ENCODE measurements at places on chromosomes 16 and 17.

- no peak overlapping the region for H3K27ac ChIP-seq
- no peak for DNase-seq
- H3K27me3 ChIP-seq, result no peaks in the 10 kb centered on the region
- no peaks in the 10 kb centered on the region for H3K36me3 ChIP-seq
These were observed 425.8 kb upstream of the ZFHX3 start for GRCh38 chr16:73473713-73474112.

GRCh38 chr16:83402967-83403366 lies 404.8 kb upstream of the HSBP1 start:
- H3K4me3 ChIP-seq, result no peak overlapping the region
- DNase-seq, result no peak
- H3K27ac ChIP-seq, result no peak overlapping the region
- H3K27me3 ChIP-seq, result no peaks in the 10 kb centered on the region

- no peaks in the 10 kb centered on the region for H3K4me1 ChIP-seq
- no peak overlapping the region for H3K27ac ChIP-seq
- no peaks in the 10 kb centered on the region for H3K27me3 ChIP-seq
- no peaks in the 10 kb centered on the region for H3K36me3 ChIP-seq
- no peak overlapping the region for H3K4me3 ChIP-seq
These were observed 46.5 kb downstream of the HNF1B start for GRCh38 chr17:37698132-37698910.

GRCh38 chr17:56159826-56160380 lies 6.6 kb downstream of the ANKFN1 start:
- H3K27ac ChIP-seq, result no peak overlapping the region
- H3K27me3 ChIP-seq, result peaks cover 2% of the 10 kb centered on the region
- no peaks in the 10 kb centered on the region for H3K4me1 ChIP-seq
- no peak overlapping the region for H3K4me3 ChIP-seq
- no peaks in the 10 kb centered on the region for H3K36me3 ChIP-seq
